ENCODE measurements at places on chromosomes 11 and 22.
A peak's percentile ranks its signal among the peaks of the same experiment; 100 is the strongest.

DNA sequence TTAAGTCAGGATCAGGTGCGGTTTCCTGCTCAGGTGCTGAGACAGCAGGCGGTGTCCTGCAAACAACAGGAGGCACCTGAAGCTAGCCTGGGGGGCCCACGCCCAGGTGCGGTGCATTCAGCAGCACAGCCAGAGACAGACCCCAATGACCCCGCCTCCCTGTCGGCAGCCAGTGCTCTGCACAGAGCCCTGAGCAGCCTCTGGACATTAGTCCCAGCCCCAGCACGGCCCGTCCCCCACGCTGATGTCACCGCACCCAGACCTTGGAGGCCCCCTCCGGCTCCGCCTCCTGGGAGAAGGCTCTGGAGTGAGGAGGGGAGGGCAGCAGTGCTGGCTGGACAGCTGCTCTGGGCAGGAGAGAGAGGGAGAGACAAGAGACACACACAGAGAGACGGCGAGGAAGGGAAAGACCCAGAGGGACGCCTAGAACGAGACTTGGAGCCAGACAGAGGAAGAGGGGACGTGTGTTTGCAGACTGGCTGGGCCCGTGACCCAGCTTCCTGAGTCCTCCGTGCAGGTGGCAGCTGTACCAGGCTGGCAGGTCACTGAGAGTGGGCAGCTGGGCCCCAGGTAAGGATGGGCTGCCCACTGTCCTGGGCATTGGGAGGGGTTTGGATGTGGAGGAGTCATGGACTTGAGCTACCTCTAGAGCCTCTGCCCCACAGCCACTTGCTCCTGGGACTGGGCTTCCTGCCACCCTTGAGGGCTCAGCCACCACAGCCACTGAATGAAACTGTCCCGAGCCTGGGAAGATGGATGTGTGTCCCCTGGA, at the start of gene MYO7A:
MYO7A (plus strand) TSS at position 327 of the 772 bp plus-strand sequence. CDS start 2,389 bp downstream, outside the sequence.
- DNase-seq, result peak; percentile 36

DNA sequence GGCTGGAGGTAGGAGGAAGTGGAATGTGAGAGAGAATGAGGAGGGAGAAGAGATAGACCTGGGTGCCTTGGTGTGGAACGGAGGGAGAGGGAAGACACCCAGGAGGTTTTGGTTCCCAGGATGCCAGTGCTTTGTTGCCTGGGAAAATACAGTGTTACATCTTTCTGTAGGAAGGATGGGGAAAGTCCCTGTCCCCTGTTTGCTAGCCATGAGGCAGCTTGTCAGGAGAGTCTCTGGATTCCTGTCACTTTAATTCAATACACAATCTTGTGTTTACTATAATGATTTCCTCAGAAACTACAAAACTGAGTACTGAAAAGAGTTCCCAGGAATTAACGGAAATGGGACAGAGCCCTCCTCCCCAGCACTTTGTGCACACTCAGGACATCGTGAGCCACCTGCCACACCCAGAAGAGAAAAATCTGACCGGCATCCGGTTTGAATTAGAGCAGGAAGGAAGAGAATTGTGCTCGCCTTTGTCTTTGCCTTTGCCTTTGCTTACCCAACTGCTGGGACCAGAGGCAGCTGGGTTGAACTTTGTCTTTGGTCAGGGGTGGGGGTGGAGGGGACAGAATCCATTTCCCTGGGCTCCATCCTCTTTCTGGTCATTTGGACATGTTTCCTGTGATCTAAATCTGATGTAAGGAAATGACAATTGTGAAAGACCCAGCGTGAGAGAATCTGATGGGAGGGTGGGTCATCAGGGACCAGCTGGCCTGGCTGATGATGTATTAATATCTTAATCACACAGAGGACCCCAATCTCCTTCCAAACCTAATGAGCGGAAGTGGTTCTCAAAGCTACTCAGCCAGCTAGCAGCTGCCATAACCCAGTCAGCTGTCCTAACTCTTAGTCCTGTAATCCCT, 1.3 kb upstream of the LIMK2 start:
- peak; percentile 37 for DNase-seq

- peak; percentile 22 for DNase-seq
Measured at GRCh38 chr11:103091064-103091800, 728 bp downstream of the DCUN1D5 start.

DNA sequence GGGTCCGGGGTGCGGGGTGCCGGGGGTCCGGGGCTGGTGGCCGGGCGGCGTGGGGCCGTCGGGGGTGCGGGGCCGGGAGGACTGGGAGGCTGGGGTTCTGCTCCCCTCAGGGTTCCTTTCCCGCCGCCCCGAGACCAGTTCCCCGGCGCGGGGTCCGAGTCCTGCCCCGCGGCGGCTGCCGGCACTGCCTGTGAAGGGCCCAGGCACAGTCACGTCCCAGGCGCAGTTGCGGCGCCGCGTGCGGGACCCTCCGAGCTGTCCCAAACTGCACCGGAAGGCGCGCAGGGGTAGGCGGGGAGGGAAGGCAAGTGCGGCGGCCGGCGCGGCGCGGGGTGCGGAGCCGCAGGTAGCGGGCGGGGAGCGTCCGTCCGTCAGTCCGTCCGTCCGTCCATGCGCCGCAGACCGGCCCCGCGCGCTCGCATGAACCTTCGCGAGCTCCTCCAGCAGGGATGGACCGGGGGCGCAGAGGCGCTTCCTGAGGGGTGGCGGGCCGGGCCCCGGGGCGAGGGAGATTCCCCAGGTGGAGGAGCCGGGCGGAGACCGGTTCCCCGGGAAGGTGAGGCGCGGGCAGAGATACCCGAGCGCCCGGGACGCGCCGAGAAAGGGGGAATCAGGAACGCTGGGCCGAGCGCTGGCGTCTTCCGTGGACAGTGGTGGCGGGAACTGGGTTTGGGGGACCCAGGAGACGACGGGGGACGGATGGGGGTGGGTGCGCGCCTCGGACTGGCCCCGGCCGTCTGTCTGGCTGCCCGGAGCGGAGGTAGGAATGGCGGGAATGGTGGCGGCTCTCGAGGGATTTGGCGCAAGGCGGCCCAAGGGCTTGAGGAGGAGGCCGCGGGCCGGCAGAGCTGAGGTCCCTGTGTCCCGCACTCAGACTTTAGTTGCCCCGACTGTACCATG, 3.1 kb upstream of the ADORA2A start:
- no peak for DNase-seq

GRCh38 chr11:73141031-73141308, 1.1 kb downstream of the FCHSD2 start:
- DNase-seq, result peak; percentile 25

GRCh38 chr11:56457076-56457475, 16.1 kb downstream of the OR5M3 start:
- DNase-seq, result no peak

- no peak for DNase-seq
Measured at GRCh38 chr22:31278626-31279326, 13.5 kb downstream of the PIK3IP1 start.

DNA sequence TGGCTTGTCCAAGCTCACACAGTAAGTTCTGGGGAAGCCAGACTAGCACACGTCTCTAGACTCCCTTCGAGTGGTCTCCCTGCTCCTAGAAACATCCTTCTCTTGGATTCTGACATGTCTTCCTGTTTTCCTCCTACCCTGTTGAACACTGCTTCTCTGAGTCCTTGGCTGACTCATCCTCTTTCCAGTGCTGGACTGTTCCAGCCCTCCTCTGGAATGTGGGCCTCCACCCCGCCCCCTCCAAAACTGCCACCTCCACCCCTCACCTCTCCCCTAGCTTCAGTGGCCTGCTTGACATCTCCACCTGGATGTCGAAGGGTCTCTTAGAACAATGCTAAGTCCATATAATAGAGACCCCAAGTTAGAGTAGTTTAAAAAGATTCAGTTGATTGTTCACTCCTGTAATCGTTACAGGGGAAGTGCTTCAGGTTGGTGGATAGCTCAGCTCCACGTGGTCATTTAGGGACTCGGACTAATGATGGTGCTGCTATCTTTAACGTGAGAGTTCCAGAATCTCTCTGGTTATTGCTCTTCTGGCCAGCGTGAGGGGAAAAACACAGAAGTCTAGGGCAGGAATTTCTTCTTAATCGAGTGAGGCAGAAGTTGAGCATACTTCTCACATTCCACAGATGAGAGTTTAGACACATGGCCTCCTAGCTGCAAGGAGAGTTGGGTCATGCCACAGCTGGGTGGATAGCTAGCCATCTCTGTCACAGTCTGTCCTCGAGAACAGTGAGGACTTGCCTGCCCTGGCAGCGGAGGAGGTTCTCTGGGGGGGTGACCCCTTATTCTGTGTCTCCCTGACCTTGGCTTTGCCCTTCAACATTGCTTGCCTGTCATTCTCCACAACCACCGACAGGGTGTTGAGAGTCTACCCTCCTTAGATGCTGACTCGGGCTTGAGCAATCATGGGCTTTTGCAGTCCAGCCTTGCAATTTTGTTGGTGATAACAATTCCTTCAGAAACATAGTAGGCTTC, 4.7 kb upstream of the C11orf96 start:
- DNase-seq, result peak; percentile 89

DNA sequence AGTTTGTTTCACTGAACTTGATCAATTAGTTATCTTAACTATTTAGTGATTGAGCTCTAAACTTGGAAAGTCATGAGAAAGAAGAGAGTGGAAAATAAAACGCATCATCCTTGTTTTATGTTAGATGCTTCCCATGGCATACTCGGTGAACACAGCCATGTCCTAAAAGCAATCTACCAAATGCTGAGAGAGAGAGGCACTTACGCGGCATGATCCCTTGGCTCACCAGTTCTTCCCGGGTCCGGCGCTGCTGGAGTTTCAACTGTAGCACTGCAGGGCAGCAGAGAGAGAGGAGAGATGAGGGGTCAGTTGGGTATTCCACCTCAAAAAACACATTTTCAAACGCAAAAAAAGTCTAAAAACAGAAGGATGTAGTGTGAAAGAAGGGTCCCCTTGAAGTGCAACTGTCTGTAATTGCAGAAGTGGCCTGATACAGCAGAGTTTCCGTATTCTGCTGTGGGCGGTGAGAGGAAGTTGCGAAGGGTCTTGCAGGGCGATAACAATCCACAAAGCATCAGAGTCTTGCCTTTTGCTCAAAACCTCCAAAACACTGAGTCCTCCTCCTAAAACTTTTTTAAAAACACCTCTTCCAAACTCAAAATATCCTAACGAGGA, 92.7 kb downstream of the SGSM3 start:
- DNase-seq, result no peak

- no peak for DNase-seq
Measured at GRCh38 chr11:119734788-119735187, 5.8 kb upstream of the NECTIN1 start.

GRCh38 chr22:23889620-23890019, 4.6 kb upstream of the MIF start:
- DNase-seq, result no peak

GRCh38 chr11:21262992-21263391, 593.6 kb downstream of the NELL1 start:
- no peak for DNase-seq

DNA sequence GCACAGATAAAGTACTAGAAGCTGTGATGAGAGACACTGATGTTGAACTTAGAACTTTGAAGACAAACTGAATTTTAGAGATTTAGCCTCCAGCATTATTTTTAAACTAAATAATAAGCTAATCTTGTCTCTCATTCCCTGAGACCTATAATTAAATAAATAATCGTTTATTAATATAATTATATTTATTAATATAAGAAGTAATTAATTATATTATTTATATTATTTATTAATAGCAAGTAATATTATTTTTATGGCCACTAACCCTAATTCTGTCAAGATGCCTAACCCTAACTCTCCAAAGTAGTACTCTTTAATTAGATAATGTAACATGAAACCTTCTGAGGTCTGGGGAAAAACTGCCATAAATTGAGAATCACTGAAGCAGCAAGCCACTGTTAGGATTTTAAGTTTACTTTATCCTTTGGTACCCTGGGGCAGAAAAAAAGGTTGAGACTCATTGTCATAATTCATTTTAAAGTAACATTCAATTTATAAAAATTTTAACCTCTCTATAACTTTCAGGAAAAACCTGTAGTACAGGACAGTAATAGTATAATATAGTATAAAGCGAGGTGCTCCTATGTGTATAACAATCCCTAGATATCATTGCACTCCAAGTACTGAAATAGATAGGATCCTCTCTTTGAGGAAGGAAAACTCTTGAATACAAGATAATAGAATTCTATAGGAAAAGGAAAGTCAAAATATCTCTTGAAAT, 85.4 kb downstream of the TTC28 start:
- DNase-seq, result no peak
